ENCODE measurements at places on chromosomes 7 and 10.

GRCh38 chr10:31604096-31604495, 285.1 kb downstream of the ZEB1 start:
- DNase-seq, result no peak

DNA sequence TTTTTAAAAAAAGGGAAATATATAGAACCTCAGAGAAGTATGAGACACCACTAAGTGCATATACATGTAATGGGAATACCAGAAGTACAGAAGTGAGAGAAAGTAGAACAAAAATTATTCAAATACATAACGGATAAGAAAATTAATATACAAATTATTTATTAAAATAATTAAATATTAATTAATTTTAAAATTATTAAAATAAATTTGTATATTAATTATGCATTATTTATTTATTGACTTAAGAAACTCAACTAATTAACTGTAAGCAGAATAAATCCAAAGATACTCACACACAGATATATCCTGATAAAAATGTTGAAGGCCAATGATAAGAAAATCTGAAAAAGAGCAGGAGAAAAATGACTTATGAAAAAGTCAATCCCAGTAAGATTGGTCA, 1333.5 kb upstream of the CELF2 start:
- no peak for DNase-seq

- DNase-seq, result no peak
These were observed 42.6 kb upstream of the CXCL12 start for GRCh38 chr10:44427479-44427878.

DNA sequence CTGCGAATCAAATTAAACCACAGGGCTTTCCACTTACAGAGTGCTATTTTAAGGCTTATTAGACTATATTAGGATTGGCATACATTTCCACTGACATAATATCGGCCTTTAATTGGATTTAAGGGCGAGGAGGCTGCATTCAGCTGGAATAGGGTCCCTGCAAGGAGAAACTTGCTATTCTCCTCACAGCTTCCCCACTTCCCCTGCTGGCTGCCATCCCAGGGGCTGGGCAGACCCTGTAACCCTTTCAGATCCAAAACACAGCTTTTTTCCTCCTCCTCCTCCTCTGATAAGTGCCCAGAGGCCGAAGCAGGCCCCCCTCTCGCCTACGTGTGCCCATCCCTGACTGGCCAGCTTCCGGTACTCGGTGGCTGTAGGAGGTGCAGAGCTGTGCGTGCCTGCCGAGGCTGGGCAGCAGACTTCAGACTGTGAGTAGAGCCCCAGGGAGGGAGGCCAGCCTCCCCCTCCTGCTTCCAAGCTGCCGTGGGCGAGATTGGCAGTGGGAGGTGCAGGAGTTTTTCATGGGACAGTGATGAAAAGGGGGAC, 224.2 kb downstream of the PLXNA4 start:
- no peak for DNase-seq

DNA sequence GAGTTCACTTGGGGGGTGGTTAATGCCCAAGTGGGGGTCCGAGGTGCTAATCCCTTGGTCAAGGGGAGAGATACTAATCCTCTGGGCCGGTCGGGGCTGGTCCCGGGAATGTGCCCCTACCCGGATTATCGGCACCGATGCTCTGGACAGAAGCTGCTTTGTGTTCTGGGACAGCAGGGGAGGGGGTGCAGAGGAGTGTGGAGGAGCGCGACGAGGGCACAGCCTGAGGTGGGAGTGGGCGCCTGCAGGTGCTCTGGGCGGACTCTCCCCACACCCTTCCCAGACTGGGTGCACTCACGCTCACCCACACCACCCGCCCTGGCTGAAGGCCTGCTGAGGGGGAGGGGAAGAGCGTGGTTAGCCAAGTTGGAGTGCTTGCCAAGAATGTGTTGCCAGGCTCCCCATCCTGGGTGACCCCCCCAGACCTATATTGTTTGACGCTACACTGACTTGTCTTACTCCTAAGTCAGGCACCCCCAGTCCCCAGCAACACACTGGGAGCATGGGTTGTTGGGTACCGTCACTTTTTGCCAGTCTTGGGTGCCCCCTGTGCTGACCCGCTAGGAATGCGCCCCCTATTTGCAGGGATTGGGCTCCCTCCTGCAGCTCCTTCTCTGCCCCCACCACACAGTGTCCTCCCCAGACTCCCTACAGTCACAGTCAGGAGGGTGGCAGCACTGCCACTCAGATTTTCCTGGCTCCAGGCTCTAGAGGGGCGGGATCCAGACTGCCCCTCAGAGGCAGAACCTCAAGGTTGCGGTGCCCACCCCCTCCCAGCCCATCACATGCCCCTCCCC, 1.2 kb downstream of the SLC4A2 start:
- no peak for DNase-seq

DNA sequence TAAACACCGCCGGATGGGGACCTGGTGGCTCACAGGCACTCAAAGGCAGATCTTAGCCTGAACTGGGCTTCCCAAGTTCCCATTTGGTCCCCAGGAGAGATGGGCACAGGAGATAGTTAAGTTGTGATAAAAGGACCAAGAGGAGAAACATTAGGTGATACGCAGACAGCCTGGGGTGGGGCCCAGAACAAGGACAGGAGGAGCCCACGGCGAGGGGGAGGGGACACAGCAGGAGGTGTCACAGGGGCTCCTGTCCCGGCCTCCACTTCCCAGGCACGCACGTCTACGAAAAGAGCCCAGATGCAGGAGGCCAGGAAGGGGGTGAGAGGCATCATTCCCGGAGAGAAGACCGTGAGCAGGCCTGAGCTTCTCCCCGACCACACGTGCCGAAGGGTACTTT, 16.3 kb upstream of the DNAAF5 start:
- DNase-seq, result no peak

DNA sequence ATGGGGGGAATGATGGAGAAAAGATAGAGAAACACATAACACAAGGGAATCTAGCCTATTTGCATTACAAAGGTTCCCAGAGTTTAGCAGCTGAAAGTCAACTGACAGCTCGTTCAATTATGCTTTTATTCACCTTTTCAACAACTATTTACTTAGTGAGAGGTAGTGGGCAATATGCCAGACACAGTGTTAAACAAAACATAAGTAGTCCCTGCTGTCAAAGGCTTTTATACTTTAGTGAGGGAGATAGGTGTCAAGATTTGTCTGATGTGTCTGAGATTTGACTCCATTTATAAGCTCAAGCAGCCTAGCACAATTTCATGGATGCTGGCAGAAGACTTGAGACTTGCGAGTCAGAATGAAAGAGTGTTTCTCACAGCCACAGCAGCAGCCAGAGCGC, 549.0 kb upstream of the VSTM2A start:
- no peak for DNase-seq

DNA sequence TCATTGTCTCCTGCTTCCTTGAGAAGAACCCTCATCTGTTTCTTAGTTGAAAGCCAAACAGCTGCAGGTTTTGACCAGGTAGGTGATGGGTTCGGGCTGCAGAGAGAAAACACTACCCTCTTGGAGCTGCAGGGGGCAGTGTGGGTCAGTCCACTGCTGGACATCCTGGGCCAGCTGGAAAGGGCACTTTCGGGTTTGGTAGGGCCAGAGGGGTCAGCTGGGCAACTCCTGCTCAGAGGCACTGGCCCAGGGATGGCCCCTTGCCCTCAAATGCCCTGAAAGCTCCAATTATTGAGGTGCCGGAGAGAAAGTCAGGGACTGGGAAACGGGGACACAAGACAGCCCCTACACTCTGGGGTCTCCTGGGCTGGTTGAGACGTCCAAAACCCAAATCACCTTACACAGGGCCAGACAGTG, 90.7 kb downstream of the MKI67 start:
- DNase-seq, result no peak

GRCh38 chr10:129500617-129501339, 33.7 kb downstream of the MGMT start:
- DNase-seq, result no peak

- DNase-seq, result no peak
These were observed 58.9 kb downstream of the MICALL2 start for GRCh38 chr7:1400371-1400770.

DNA sequence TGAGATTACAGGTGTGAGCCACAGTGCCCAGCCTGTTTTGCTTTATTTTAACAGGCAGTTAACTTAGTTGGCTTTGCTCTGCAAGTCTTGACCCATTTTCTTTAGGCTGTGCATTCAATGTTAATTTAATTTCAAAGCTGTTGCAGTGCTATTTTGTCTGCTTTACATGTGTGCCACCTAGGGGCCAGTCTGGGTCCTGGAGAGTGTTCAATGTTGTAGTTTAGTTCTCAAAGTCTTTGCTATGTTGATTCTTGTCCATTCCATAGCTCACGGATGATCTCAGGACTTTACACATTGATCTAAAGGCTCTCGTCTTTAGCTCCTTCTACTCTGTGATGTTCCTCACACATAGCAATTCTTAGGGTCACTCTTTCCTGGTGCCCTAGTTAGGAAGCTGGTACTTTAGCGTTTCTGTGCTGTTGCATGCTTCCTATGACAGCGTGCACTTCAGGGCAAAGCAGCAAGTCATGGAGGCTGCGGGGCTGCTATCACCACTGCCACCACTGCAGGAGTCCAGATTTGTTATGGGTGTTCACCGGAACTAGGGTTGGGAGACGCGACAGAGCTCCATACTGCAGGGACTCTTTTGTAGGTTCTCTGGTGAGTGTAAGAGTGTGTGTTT, 16.4 kb upstream of the ABCA13 start:
- DNase-seq, result no peak

GRCh38 chr7:139482662-139483466, 609 bp downstream of the KLRG2 start:
- peak; percentile 44 for DNase-seq

- no peak for DNase-seq
These were observed 6.1 kb downstream of the CCAR1 start for GRCh38 chr10:68727146-68727545.

DNA sequence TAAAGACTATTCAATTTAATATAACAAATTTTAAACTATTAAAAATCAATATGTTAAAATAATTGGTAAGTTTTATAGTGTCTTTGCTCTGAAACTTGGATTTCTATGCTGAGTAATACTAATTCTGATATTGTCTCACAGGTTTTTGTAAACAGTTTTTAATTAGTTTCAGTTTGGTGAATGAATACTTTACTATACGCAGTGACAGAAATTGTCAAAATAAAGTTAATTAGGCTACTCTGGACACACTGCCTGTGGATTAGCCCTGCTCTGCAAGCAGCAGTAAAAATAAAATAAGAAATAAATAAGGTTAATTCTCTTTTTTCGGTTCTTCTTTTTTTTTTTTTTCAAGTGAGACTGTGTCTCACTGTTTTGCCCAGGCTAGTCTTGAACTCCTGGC, 105.3 kb downstream of the ANKRD61 start:
- DNase-seq, result no peak

GRCh38 chr7:121204537-121204936, 124.3 kb upstream of the WNT16 start:
- DNase-seq, result no peak

- no peak for DNase-seq
These were observed 590.0 kb downstream of the LRMDA start for GRCh38 chr10:76021398-76021797.

GRCh38 chr7:124801330-124801895, 35.8 kb upstream of the GPR37 start:
- no peak for DNase-seq

DNA sequence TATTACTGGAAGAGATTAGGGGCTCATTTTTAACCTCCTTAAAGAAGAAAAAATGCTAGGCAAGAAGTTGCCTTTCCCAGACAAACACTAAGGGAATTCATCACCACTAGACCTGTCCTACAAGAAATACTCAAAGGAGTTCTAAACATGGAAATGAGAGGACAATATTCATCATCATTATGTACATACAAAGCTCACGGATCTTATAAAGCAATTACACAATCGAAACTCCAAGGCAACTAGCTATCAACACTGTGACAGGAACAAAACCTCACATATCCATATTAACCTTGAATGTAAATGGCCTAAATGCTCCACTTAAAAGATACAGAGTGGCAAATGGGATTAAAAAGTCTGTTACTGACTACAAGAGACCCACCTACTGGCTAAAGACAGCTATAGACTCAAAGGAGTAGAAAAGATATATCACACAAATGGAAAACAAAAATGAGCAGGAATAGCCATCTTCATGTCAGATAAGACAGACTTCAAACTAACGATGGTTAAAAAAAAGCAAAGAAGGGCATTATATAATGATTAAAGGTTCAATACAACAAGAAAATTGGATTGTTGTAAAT, 246.6 kb downstream of the ADRA2A start:
- DNase-seq, result no peak

DNA sequence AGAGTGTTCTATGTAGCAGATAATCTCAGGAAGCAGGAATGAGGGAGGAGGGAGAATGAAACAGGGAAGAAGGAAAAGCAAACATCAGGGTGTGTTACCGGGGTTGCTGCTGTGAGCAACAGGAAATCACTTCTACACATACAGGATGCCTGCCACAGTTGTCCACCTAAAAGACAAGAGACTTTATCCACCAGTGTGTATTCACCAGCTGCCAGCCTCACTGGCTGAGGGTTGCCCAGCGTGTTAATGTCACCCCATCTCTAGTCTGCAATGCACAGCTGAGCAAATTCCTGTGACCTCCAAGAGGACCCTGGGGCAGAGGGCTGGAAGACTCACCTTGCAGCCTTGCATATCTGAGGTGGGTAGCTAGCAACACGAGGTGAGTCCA, 183.7 kb downstream of the GPAM start:
- no peak for DNase-seq

DNA sequence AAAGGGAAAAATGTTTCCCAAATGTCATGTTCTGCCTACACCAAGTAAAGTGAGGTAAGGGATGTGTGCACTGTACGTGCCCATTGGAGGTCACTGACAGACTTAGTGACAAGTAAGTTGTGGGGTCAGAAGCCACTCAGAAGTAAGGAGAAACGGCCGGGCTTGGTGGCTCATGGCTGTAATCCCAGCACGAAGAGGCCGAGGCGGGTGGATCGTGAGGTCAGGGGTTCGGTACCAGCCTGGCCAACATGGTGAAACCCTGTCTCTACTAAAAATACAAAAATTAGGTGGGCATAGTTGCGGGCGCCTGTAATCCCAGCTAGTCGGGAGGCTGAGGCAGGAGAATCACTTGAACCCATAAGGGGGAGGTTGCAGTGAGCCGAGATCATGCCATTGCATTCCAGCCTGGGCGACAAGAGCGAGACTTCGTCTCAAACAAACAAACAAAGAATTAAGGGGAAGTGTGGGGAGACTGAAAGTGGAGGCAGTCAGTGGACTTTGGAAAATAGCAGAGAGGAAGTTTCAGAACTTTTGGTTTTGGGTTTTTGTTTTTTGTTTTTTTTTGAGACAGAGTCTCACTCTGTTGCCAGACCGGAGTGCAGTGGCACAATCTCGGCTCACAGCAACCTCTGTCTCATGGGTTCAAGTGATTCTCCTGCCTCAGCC, 114.8 kb downstream of the WDFY4 start:
- DNase-seq, result no peak

- DNase-seq, result peak; percentile 18
These were observed 63.4 kb downstream of the CAV1 start for GRCh38 chr7:116588225-116588624.
